NCI-H748 treated with DMSO at 0.1 percent for 48 hours (cell line): ENCODE measurements at places on chromosomes 5 and 9.
A peak's percentile ranks its signal among the peaks of the same experiment; 100 is the strongest.

- DNase-seq = no peak
These were observed 936.6 kb downstream of the NR2F1-AS1 start for GRCh38 chr5:92644266-92644886.

- no peak for DNase-seq
These were observed 6.2 kb downstream of the MLANA start for GRCh38 chr9:5896863-5897262.

GRCh38 chr5:16568875-16569580 is 47.8 kb downstream of the RETREG1 start:
- DNase-seq = peak; percentile 66

DNA sequence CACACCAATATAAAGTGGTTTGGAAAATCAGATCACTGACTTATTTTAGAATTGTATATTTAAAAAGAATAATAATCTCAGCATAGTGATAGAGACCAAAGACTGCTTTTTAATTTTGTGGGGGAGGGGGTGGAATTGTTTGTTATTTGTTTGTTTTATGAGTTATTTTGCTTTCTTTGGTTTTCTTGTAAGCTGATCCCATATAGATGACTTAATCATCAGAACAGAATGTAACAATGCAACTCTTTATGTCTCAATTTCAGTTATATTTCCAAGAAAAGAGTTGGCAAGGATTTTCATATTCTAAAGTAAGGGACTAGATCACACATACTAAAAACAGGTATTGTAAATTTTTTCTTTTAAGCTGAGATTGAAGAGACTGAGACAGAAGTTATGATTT is 984.9 kb downstream of the TLE4 start:
- no peak for DNase-seq

DNA sequence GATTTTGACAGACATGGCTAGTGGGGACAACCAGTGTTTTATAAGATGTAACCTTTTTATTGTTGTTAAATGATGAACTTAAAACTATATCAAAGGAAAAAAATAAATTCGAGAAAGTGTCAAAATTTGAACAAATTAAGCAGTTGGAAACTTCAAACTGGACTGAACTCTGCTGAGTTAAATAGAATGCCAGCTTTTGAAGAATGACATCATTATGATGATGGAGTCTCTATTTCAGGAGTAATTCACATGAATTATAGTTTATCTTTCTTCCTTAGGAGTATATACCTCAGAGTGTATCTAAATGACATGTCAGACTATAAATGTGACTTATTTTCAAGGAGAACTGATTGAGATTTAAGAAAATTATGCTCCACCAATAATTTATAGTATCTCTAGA is 125.2 kb downstream of the CAMK4 start:
- DNase-seq = no peak

DNA sequence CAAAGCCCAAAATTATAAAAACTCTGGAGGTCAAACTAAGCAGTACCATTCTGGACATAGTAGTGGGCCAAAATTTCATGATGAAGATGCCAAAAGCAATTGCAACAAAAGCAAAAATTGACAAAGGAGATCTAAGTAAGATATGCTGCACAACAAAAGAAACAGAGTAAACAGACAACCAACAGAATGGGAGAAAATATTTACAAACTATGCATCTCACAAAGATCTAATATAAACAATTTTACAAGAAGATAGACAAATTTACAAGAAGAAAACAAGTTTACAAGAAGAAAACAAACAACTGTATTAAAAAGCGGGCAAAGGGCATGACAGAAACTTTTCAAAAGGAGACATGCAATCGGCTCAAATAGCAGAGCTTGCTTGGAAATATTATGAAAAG is 396.9 kb downstream of the CDH9 start:
- no peak for DNase-seq

DNA sequence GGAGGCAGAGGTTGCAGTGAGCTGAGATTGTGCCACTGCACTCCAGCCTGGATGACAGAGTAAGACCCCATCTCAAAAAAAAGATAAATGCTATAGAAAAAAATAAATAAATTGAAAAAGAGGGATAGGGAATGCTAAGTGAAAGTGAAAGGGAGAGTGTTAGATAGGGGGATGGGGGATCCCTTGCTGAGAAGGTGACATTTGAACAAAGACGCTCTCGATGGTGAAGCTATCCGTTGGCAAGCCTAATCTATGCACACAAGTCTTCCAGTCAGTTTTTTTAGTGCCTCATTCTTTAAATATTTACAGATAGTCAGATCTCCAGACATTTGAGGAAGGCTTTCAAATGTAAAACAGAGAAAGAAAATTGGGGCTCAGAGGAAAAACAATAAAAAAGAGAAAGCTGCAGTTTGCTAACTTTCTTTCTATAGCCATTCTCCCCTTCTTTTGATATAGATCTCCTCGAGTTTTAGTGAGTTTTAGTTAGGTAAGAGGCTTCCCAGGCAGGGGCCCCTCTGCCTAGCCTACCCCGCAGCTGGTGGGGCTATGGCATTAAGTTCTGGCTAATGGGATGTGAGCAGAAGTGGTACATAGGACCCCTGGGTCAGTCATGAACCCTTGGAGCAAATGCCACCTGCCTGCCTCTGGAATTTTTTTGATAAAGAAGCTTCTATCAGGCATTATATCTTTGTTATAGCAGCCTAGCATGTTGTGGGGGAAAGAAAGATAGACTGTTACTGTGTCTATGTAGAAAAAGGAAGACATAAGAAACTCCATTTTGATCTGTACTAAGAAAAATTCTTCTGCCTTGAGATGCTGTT is 12.0 kb downstream of the GLRX start:
- no peak for DNase-seq

GRCh38 chr9:121285835-121286687 is 18.1 kb downstream of the GSN start:
- DNase-seq = no peak

DNA sequence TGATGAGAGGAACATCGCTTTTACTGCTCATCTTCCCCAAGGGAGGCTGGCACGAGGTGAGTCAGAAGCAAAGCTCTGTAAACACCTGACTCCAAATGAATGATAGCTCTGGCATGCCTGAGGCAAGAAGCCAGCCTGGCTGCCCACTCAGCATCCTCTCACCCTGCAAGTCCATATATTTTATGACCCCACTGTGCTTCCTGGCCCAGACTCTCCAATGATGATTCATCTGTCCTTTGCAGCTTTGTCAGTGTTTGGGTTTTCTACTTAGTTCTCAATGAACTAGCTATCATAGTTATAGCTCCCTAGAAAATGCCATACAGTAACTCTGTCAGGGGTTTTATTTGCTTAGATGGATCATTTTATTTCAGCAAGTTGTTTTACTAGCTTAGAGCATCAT is 52.1 kb upstream of the FSTL4 start:
- DNase-seq = no peak

DNA sequence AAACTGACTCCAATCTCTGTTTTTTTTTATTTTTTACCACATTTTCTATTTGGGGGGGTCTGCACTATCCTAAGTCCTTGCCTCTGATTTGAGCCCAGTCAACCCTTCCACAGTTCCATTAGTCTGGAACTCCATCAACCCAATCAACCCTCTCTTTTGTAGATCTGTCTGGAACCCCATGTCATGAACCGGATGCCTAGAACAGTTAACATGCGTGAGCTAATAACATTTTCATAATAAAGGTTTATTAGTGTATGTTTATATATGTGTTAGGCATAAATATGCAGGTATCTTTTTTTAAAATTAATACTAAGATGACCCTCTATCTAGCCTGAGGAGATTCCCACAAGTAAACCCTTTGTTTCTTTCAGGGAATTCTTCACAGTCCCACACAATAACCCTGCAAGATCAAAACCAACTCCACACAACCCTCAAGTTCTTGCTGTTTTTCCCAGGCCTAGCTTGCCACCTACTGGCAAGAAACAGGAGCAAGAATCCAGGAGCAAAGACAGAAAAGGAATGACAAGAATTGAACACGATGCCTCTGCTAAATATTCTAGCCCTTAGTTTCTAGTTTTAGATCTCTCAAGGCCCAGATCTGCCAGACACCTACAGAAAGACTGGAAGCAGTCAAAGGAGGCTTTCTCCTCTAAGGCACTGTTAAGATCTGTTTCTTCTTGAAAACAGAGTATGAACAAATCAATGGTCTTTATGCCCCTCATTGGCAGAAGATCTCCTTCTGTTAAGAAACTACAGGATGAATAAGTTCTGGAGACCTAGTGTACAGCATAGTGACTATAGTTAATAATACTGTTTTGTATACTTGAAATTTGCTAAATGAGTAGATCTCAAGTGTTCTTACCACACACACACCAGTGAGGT is 100.4 kb downstream of the TRIM36 start:
- peak; percentile 32 for DNase-seq

DNA sequence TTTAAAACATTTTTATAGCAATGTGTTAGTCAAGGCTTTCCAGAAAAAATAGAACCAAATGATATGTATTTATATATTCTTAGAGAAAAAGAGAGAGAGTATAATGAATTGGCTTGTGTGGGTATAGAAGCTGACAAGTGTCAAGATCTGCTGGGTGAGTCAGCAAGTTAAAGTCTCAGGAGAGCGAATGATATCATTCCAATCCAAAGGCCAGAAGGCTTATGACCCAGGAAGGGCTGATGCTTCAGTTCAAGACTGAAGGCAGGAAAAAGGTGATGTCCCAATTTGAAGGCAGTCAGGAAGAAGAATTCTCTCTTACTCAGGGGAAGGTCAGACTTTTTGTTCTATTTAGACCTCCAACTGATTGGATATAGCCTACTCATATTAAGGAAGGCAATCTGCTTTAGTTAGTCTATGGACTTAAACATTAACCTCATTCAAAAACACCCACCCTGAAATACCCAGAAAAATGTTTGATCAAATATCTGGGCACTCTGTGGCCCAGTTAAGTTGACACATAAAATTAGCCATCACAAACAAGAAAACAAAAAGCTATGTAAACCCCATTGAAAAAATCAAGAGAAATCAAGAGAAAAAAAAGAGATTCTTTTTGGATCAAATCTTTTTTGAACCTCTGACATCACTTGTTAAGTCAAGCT is 189.6 kb downstream of the PIK3R1 start:
- no peak for DNase-seq

DNA sequence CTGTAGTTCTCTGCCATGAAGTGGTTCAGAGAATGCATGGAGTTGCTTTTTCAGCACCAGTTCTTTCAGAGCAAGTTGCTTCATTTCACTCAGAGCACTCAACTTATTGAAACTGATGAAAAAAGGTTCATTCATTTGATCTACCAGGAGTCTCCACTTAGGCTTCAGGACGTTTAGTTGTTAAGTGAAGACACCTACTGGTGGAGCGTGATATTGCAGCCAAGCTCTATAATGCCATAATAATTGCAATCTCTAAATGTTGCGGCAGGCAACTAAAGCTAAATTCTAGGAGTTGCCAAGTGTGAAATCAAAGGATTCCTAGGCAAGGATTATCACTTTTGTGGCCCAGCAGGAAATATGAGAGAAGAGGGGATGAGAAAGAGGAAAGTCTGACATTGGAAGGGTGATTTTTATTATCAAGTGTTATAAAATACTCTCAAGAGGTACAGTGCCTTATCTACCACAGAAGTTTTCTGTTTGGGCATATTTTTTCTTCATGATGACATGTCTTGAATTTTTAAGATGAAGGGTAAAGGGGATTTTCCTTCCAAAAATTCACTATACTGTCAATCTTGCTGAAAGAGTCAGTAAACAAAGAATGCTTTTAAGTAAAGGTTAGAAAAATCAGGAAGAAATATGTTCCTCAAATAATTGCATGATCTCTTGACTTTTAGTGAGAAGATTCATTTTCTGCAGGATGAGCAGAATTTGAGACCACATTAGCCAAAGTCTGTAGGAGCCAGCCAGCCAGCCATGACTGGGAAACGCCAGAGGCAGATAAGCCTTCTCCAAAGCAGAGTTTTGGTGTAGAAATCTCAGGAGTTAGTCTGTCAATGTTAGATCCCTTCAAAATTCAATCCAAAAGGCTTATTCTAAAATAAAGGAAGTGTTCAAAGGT is 83.4 kb downstream of the SH3PXD2B start:
- no peak for DNase-seq

DNA sequence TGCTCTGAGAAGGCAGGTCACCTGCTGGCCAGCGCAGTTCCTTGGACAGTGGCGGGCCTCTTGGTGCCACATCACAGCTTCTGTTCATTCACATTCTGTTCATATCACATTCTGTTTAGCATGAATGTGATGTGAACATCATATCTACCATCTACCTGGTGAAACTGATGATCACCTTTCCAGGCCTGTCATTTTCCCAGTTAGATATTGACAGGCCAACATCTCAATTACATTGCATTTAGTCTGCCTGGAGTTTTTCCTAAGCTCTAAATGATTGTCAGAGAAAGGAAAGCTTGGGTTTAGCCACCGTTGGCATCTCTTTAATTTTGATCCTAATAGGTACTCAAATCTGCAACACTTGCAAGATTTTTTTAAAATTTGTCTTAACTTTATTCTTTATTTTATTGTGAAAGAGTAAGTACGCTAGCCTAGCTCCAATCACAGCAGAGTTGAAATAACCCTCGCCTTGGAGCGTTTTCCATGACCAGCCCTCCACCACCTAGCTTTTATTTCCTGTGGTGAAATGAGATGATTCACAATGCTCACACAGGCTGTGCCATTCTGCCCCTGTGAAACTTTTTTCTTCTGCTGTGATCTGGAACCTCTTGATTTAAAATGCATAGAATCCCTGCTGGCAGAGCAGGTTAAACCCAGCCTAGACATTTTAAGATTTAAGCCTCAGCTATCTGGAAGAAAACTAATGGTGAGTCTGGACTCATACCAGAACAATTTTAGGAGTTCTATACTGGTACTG is 225.0 kb downstream of the ESM1 start:
- no peak for DNase-seq

GRCh38 chr5:124620743-124621142 is 125.7 kb downstream of the ZNF608 start:
- no peak for DNase-seq

DNA sequence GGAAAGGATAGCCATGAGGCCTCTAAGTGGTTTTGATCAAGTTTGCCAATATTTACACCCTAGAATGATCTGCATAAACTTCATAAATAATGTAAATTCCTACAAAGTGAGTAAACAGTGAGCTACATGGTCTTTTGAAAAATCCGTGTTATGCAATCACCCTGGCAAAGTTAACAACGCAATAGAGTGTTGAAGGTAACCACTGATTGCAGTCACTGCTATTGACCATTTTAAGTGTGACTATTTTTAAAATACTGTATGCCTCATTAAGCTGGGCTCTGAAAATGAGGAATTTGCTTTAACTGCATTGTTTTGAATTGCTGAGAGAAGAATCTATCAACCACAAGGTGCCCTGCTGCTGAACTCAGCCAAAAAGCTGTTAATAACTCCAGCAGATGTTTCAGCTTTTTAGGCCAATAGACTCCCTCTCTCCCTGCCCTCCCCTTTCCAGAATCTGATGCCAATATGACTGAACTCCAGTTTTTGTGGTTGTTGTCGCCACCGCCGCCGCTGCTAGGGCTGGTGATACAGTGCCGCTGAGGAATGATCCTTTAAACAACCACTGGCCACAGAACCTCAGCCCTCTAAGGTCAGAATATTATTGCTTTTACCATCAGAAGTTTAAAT is 35.3 kb upstream of the SMARCA2 start:
- DNase-seq = no peak
